Foreskin fibroblast (primary cell): ENCODE measurements at places on chromosomes 12 and 14.
A peak's percentile ranks its signal among the peaks of the same experiment; 100 is the strongest.

DNA sequence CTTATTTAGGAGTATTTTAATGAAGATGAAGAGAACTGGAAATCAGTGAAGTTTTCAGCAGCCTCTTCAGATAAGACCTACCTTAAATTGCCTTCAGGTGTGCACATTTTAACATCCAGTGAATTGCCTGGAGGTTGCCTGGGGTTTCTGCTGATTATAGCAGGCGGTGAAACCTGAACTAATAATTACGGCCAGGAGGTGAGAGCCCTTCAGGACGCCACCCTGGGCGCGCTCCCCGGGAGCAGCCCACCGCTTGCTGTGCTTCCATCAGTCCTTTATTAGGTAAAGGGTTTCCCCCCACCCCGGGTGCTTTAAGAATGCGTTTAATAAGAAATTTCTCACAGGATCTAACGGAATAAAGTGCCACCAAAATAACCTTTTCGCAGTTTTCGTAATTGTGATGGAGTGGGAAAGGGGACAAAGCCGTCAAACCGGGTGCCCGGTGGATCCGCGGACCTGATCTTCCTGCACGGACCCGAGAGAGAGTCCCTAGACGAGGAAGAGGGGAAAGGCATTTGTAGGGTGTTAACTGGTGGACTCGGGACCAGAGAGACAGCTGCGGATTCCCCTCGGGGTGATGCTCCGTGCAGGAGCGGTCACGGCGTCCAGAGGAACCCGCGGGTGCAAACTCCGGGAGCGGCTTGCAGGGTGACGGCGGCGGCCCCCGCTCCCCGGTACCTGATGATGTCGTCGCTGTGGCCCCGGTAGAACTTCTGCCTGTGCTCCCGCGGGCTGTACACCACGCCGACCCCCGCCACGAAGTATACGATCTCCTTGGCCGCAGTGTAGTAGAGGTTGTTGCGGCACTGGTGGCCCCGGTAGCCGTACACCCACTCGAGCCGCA, 902 bp downstream of the EML5 start:
- peak; percentile 13 for DNase-seq

GRCh38 chr14:75991753-75992152, 6.2 kb downstream of the IFT43 start:
- peak; percentile 29 for DNase-seq

DNA sequence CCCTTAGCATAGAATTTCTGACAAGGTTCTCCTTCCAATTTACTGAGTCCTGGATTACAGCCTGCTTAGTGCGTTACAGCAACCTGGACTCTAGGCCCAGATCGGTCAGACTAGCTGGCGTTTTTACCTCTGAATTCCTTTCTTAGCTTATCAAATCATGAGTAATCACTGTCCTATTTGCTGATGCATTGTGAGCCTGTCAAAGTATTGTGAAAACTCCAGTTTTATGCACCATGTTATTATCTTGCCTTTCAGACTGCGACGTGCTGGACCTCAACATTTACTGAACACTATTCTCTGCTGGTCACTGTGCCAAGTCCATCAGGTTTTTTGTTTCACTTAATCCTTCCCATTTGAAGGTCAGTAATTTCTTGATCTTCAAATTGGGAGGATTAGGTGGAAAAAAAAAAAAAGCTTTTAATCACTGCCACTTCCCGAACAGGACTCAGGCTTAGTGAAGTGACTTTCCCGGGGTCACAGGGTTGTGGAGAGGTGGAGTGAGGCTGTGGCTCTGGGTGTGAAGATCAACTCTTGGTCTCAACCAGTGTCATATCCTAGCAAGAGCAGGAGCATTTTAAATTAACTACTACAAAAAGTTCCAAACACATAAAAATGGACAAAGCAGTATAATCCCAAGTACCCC, 31.2 kb downstream of the FBXO21 start:
- no peak for DNase-seq

- no peak for DNase-seq
Observed at GRCh38 chr12:39846304-39846703, 226.7 kb upstream of the ABCD2 start.

DNA sequence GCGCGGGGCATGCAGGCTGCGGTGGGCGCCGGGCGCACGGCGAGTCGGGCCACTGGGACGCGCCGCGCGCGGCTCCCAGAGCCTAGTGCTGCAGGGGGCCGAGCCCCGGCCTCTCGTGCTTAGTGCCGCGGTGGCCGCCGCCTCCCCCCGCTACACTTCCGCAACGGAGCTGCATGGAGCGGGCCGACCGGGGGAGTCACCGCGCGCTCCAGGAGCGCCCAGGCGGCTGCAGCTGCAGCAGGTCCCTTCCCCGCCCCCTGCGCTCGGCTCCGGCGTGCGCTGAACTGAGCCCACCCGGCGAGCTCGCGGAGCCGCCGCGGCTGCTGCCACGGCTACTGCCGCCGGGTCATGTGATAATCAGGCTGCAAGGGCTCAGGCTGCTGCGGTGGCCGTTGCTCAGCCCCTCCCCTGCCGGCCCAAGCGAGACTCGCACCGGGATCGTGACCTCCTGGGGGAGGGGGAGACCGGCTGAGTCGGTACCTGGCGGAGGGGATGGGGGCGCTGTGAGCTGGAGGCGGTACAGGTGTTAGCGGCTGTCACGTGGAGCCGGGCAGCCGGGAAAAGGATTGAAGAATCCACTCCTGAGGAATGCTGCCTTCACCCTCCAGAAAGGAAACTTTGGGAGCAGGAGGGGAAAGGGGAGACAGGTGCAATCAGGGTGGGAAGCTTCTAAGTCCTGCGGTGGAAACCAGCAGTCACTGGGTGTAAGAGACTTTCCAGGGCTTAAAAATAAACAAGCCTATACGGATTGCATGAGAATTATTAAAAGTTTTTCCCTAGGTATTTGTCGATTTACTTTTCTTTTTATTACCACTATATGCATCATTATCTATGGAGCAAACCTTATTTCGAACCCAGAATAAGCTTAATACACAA, at the start of gene PPM1H:
Gene PPM1H, minus strand, starts transcription at position 352 of the 876 bp plus-strand sequence. CDS start 414 bp downstream, outside the sequence.
- DNase-seq: no peak

- no peak for DNase-seq
Observed at GRCh38 chr14:39755269-39755878, 323.1 kb upstream of the FBXO33 start.

DNA sequence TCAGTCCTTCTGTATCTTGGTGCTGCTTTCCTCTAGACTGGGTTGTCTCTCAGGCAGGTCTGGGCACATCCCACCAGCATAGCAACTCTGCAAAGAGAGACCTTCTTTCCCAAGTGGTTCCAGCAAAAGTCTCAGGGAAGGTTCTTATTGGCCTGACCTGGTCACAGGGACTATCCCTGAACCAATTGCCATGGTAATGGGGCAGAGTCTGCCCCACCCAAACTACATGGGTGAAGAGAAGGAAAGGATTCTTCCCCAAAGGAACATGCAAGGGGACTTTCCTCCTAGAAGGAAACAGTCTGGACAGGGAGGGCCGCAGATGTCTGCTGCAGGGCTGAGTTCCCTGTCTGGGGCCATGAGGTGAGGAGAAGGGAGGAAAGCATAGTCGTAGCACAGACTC, 122.2 kb upstream of the NCOR2 start:
- no peak for DNase-seq

- no peak for DNase-seq
Observed at GRCh38 chr14:40074169-40074568, 641.9 kb upstream of the FBXO33 start.

GRCh38 chr14:90911121-90911520, 94.9 kb upstream of the TTC7B start:
- DNase-seq: no peak

- peak; percentile 29 for DNase-seq
Observed at GRCh38 chr12:57229046-57229633, 371 bp upstream of the SHMT2 start.

GRCh38 chr12:56315622-56316473, at the start of gene CNPY2:
TSS of gene CNPY2 (minus strand) at chr12:56315988. CDS start at chr12:56315217, 771 bp downstream.
- peak; percentile 96 for DNase-seq

- no peak for DNase-seq
Observed at GRCh38 chr12:71691504-71692129, 5.7 kb downstream of the TMEM19 start.

GRCh38 chr12:5923751-5924150, 21.3 kb downstream of the ANO2 start:
- DNase-seq: no peak

- DNase-seq: no peak
Observed at GRCh38 chr14:54881761-54882401, 20.7 kb downstream of the GCH1 start.

DNA sequence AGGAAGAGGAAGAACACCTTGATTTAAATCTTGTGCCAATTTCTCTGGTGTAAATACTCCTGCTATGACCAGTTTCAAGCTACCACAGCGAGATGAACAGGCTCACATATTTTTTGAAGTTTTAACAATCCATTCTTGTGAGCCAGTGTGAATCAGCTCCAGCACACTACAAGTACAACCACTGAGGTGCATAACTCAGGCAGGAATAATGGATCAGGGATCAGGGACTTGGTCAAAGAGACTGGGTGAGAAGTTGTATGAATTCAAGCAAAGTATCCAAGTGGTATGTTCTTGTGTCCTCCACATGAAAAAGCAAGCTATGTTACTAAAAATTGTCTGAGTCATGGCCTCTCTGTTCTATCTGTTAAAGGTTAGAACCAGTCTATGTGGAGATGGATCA, 35.2 kb upstream of the KITLG start:
- DNase-seq: peak; percentile 49

DNA sequence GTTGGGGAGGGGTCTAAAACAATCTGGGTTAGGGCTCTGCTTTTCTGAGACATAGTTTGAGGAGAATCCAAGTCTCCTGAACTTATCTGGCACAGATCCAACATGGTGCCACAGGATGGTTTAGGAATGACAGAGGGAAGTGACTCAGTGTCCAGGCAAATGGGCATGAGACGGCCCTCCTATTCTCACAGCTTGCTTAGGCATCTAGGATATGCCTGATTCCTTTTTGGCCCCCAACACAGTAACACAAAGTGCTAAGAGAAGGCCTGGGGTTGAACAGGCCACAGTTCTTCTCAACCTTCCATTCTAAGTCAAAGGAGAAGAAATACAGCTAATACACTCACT, 117.7 kb downstream of the ZFP36L1 start:
- DNase-seq: peak; percentile 84

- no peak for DNase-seq
Observed at GRCh38 chr12:123910057-123910456, 62.6 kb downstream of the CCDC92 start.

DNA sequence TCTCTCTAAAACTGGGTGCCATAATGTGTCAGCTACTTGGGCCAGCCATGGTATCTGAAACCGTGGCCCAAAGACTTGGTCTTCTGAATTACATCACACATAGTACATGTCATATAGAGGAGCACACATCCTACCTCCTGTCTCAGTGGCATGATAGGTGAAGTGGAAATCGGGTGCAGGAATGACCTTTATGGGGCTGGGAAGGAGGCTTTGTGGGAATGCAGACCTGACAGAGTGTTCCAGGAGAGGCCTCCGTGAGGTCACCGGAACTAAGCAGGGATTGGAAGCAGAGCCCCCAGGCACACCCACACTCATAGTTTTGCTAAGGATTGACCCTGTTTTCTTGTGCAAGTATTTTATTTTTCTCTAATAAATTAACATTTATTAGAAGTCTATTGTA, 82.6 kb downstream of the NTF3 start:
- DNase-seq: no peak

DNA sequence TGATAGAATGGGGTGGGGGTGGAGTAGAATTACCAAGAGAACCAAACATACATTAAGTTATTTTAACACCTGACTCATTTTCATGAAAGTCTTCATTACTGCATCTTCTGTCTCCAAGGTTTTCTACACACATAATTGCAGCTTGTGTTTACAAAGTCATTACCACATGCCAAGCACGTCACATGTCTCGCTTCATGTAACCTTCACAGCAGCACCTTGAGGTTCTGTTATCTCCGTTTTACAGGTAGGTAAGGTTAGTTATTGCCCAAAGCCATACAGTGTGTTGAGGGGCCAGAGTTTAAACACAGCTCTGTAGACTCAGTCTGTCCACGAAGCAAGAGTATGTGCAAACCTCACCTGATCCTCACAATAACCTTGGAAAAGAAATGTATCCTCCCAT, 64.3 kb upstream of the RBM19 start:
- DNase-seq: no peak

DNA sequence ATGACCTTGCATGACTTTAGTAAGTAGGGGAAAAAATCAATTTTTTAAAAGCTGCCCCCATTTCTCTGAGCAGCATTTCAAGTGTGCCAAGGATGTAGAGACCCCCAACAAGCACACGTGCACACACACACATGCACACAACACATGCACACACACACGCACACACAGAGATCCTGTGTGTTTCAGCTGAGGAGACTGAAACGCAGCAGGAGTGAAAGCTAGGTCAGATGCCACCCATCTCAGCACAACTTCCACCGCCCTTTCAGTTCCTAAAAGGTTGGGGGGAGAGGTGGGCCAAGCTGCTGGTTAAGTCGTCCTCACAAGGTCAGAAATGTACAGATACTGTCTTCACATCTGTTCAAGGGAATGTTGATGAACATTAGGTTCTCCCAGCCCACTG, 13.9 kb downstream of the MYL2 start:
- no peak for DNase-seq

GRCh38 chr12:57829025-57829777, 10.7 kb upstream of the AVIL start:
- DNase-seq: no peak

DNA sequence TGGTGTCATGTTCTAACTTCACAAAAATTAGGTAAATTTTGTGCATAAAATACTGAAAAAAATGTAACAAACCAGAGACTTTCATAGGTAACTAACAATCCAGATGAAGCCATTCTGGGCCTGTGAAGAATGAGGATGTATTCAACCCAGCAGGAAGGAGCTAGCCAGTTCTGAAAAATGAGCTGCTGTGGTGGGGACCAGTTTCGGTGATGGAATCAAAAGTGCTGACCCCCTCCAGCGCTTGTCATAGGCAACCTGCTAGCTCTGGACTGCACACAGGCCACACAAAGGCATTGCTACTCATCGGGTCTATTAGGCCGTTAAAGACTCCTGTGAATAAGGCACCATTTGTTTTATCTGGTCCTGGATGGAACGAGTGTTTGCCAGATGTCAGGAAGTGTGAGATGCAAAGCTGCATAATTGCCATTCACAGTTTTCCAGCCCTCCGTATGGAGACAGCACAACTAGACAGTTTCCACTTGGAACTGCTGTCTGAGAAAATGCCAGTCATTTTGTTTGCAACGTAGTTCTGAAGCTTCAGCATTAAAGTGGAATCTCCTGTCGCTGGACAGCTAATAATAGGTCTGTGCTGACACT, 3.3 kb upstream of the RIMBP2 start:
- no peak for DNase-seq

GRCh38 chr12:95088379-95088778, 15.0 kb upstream of the NR2C1 start:
- DNase-seq: peak; percentile 46

GRCh38 chr12:85829391-85829790, 6.8 kb downstream of the RASSF9 start:
- DNase-seq: peak; percentile 17
